ENCODE measurements at places on chromosomes 5 and 9.

DNA sequence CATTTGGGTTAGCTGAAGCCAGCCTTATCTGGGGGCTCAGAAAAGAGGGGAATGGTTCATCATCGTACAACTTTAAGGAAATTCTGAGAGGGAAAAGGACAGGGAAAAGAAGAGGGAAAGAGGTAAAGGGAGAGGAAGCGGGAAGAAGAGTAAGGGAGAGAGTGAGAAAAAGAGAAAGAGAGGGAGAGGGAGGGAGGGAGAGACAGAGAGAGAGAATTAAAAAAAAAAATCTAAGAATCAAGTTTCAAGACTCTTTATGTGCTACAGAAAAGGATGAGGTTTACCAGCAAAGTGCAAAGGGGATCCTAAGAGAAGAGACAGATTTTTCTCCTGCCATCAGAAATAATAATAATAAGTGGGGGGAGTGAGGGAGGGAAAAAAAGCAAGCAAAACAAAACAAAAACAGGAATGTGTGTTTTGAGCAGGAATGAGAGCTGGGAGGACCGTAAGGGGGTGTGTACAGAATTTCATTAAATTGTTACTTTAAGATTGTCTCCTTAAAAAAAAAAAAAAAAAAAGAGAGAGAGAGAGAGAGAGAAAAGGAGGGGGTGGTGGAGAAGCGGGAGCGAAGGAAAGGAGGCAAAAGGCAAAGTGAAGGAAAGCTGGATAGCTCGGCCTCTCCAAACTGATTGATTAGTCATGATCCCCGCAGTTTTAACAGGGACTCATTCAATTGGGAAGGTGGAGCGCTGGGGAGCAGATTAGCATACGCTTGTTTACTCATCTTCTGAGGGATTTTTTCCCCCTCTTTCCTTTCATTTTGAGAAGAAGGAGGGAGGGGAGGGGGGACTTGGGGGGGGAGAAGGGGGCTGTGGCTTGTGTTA lies 438 bp upstream of the PAPPA start:
- no peak for DNase-seq
- no peak overlapping the region for H3K4me3 ChIP-seq
- no peaks in the 10 kb centered on the region for H3K36me3 ChIP-seq
- H3K27ac ChIP-seq = no peak overlapping the region
- H3K27me3 ChIP-seq = peaks cover 68% of the 10 kb centered on the region
- H3K4me1 ChIP-seq = peaks cover 6% of the 10 kb centered on the region

- H3K27ac ChIP-seq = no peak overlapping the region
- no peak for DNase-seq
- no peak overlapping the region for H3K4me3 ChIP-seq
- H3K4me1 ChIP-seq = peaks cover 2% of the 10 kb centered on the region
- H3K27me3 ChIP-seq = peaks cover 87% of the 10 kb centered on the region
- no peaks in the 10 kb centered on the region for H3K36me3 ChIP-seq
Observed at GRCh38 chr9:37002413-37003217, 31.5 kb downstream of the PAX5 start.

DNA sequence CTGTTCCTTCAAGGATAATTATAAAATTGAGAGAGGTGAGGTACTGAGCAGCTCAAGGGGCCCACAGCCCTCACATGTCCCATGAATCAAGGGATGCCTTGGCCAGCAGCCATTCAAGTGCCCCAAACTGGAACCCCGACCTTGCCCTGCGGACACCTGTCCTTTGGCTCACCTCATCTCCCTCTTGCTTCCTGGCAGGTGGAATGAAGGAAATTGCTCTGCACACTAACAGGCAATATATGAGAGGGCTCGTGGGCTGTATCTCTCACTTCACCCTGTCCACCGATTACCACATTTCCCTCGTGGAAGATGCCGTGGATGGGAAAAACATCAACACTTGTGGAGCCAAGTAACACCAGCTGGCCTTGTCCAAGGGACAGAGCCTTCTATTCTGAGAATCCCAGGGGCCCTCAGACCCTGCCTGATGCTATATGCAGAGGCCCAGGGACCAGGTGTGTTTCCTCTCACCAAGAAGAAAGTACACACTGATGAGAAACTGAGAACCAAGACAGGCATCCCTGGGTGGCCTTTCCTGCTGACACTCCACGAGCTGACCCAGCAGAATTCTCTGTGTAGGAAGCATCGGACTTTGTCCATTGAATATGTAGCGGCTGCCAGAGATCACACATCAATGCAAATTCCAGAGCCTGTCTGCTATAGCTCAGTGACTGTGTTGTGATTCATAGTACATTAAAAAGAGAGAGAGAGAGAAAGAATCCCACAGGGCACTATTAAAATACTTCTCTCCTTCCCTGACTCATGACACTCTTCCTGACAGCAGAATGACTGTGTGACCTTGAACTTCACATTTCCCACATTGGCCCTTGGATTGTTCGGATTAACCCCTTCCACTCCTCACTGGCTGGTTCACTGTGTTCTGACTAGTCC lies 92.6 kb downstream of the LIFR start:
- H3K4me3 ChIP-seq = no peak overlapping the region
- no peaks in the 10 kb centered on the region for H3K36me3 ChIP-seq
- no peaks in the 10 kb centered on the region for H3K4me1 ChIP-seq
- DNase-seq = no peak
- no peak overlapping the region for H3K27ac ChIP-seq
- peaks cover 38% of the 10 kb centered on the region for H3K27me3 ChIP-seq

- peaks cover 3% of the 10 kb centered on the region for H3K36me3 ChIP-seq
- H3K27me3 ChIP-seq = no peaks in the 10 kb centered on the region
- H3K27ac ChIP-seq = no peak overlapping the region
- no peak for DNase-seq
- peaks cover 16% of the 10 kb centered on the region for H3K4me1 ChIP-seq
Observed at GRCh38 chr9:136525841-136526499, 19.9 kb downstream of the NOTCH1 start.

DNA sequence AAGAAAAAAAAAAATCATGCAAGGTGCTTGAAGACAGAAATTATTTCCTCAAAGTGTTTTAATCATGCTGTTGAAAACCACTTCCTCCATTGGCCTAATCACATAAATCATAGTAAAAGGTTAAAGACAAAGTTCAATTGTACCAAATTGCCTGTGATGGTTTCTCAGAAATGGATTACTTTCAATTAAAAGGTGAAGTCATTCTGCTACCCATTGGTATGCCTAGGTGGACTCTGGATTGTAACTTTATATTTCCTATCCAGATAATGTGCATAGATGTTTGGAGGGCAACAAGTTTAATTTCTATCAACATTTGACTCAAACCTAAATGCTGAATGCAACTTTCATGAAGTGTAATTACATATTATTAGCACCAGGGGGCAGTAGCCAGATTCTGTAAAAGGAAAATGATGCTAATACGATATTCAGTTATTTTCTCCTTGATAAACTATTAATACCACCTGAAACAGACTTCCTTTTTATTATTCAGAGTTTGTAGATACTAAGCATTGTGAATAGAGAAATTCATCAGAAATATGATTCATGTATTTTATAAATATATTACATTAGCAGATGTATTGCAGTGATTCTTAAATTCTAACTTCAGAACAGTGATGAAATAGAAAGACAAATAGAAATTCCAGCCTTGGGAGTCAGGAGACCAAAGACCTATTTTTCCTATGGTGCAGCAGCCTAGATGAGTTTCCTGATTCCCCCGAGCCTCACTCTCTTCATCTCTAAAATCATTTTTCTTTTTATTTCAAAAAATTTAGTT lies 148.2 kb downstream of the CAAP1 start:
- no peaks in the 10 kb centered on the region for H3K4me1 ChIP-seq
- H3K27me3 ChIP-seq = peaks cover 8% of the 10 kb centered on the region
- no peaks in the 10 kb centered on the region for H3K36me3 ChIP-seq
- H3K4me3 ChIP-seq = no peak overlapping the region
- no peak for DNase-seq
- H3K27ac ChIP-seq = no peak overlapping the region

Data from activated naive CD4-positive, alpha-beta T cell treated with anti-CD3 and anti-CD28 coated beads, Interleukin-2, amount 10 ng/mL, durations not matched to agents 7 days and 5 days (primary cell).